Central memory CD8-positive, alpha-beta T cell (primary cell): ENCODE measurements at places on chromosomes 16 and 17.

GRCh38 chr16:28923231-28923587 lies 1.8 kb downstream of the RABEP2 start:
- peaks cover 21% of the 10 kb centered on the region for H3K4me1 ChIP-seq
- H3K36me3 ChIP-seq, result peaks cover 27% of the 10 kb centered on the region

DNA sequence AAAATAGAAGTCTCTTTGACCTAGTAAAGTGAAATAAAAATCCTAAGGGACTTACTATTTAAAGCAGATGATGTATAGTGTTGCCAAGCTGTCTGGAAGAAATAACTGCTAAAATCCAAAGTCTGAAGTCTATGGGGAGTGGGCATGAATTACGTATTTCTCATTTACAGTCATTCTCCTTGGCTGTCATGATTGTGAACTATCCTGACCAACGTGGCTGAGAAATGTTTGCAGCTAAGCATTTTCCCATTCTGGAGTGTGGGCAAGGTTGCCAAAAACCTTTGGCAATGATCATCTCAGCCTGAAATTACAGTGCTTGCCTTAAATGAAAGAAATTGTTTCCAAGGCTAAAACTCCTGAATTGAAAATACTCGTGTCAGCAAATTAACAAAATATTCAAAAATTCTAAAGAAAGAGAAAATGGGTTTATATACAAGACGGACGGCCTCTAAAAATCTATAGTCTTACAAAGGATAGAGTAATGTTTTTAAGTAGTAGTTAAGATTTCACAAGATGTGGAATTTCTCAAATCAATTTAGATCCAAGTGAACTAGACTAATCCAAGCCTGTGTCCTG lies 77.0 kb downstream of the CACNG1 start:
- no peak for DNase-seq
- H3K4me1 ChIP-seq, result peaks cover 8% of the 10 kb centered on the region
- H3K27ac ChIP-seq, result no peak overlapping the region
- H3K27me3 ChIP-seq, result no peaks in the 10 kb centered on the region
- H3K36me3 ChIP-seq, result peaks cover 57% of the 10 kb centered on the region

DNA sequence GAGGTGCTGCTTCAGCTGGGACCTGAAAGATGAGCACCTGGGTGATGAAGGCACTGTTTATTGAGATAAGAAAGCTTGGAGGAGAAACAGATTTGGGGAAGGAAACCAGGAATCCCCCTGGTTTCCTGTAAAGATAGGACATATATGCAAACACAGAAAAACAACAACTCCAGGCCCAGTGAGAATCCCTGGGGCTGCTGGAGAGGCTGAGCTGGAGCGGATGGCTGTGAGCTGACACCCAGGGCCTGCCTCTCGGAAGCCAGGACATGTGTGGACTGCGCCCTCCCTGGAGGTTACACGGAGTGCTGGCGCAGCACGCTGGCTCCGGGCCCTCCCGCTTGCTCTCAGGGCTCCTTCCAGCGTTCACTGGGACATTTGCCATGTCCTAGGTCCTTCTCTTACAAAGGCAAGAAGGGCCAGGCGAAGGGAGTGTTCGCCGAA lies 57.5 kb downstream of the CYB5B start:
- no peaks in the 10 kb centered on the region for H3K27me3 ChIP-seq
- H3K27ac ChIP-seq, result no peak overlapping the region
- DNase-seq, result no peak

- no peak overlapping the region for H3K27ac ChIP-seq
- H3K27me3 ChIP-seq, result peaks cover 10% of the 10 kb centered on the region
- H3K36me3 ChIP-seq, result peaks cover 2% of the 10 kb centered on the region
- no peak overlapping the region for H3K4me3 ChIP-seq
- DNase-seq, result no peak
Observed at GRCh38 chr16:26457095-26457494, 609.6 kb upstream of the C16orf82 start.

- DNase-seq, result no peak
- H3K4me1 ChIP-seq, result no peaks in the 10 kb centered on the region
- H3K27ac ChIP-seq, result no peak overlapping the region
Observed at GRCh38 chr17:58575511-58575910, 61.1 kb upstream of the MTMR4 start.

DNA sequence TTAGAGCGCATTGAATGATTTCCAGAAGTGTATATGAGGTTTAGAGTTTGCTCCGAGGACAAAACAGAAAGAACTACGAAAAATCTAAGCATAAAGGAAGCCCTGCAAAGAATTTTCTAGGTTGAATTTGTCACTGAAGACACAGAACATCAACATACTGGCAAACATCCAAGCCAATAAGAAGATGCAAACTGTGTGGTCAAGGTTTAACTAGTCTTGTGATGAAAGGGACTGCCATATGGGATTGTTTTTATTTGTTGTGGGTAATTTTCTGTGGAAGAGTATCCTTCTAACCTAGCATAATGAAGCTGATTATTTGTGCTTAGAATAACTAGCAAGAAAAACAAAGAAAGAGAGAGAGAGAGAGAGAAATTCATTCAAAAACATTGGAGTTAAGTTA lies 492.0 kb upstream of the ERCC4 start:
- no peaks in the 10 kb centered on the region for H3K4me1 ChIP-seq
- no peak for DNase-seq
- no peak overlapping the region for H3K4me3 ChIP-seq

DNA sequence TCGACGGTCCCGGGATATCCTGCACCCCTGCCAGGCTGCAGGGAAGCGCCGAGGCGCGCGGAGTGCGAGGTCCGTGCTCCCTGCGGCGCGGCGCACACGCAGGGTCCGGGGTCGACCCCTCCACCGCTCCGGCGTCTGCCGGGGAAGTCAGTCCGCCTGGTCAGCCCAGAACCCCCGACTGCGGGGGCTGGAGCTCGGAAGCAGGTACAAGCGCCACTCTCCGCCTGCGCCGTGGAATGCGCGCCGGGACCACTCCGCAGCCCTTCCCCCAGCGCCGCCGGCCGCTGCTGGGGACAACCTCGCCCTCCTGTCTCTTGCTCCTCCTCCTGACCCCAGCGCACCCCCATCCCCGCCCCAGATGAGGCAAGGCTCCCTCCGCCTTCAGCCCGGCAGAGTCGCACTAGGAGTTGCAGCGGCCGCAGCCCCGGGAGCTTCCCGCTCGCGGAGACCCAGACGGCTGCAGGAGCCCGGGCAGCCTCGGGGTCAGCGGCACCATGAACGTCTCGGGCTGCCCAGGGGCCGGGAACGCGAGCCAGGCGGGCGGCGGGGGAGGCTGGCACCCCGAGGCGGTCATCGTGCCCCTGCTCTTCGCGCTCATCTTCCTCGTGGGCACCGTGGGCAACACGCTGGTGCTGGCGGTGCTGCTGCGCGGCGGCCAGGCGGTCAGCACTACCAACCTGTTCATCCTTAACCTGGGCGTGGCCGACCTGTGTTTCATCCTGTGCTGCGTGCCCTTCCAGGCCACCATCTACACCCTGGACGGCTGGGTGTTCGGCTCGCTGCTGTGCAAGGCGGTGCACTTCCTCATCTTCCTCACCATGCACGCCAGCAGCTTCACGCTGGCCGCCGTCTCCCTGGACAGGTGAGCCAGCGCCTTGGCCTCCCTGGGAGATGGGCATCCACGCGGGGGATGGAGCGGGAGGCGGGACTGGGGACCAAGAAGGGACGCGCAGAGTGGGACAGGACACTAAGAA lies at the start of gene GALR2:
TSS of gene GALR2 (plus strand) at position 392 of the 974 bp plus-strand sequence. CDS start at position 495, 103 bp downstream.
- peaks cover 37% of the 10 kb centered on the region for H3K27me3 ChIP-seq
- H3K27ac ChIP-seq, result no peak within 1 kb of the TSS
- no peak for DNase-seq
- H3K4me3 ChIP-seq, result peak within 1 kb of the TSS; percentile 77
- H3K36me3 ChIP-seq, result peaks cover 18% of the 10 kb centered on the region

GRCh38 chr17:17768424-17769088 lies 68.2 kb downstream of the SREBF1 start:
- peaks cover 4% of the 10 kb centered on the region for H3K36me3 ChIP-seq
- peaks cover 14% of the 10 kb centered on the region for H3K4me1 ChIP-seq
- no peak for DNase-seq
- peak overlapping the region; percentile 64 for H3K27ac ChIP-seq

DNA sequence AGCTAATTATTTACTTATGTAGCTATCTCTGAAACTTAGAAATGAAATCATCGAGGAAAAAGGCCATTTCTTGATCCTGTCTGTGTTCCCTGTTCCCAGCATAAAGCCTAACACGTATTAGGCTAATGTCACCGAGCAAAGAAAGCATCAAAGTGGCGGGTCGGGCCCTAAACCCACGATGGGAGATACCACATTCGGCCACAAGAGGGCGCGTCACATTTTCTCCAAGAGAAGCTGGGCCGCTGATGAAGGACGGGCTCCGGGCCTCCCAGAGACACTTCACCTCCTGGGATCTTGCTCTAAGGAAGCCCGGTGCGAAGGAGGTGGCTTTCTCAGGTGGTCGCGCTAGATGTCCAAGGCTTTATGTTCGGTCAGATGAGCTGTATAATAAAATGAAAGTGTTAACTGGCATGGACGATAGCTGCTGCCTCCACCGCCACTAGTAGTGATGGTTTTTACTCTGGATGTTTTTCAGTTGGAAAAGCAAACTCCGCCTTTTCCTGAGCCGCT lies 853 bp upstream of the PDK2 start:
- H3K4me3 ChIP-seq, result peak overlapping the region; percentile 94
- peaks cover 49% of the 10 kb centered on the region for H3K4me1 ChIP-seq
- H3K27ac ChIP-seq, result peak overlapping the region; percentile 93
- DNase-seq, result peak; percentile 83
- peaks cover 23% of the 10 kb centered on the region for H3K36me3 ChIP-seq

GRCh38 chr17:75456039-75456416 lies 407 bp upstream of the TMEM94 start:
- peak overlapping the region; percentile 85 for H3K27ac ChIP-seq
- peak overlapping the region; percentile 91 for H3K4me3 ChIP-seq
- peaks cover 8% of the 10 kb centered on the region for H3K36me3 ChIP-seq

- no peak overlapping the region for H3K4me3 ChIP-seq
- peaks cover 1% of the 10 kb centered on the region for H3K36me3 ChIP-seq
- peaks cover 69% of the 10 kb centered on the region for H3K27me3 ChIP-seq
- H3K27ac ChIP-seq, result no peak overlapping the region
- no peak for DNase-seq
- peaks cover 15% of the 10 kb centered on the region for H3K4me1 ChIP-seq
Observed at GRCh38 chr17:6558932-6559752, 2.8 kb upstream of the PITPNM3 start.

GRCh38 chr17:66684731-66685130 lies 150.2 kb upstream of the CACNG5 start:
- H3K27ac ChIP-seq, result no peak overlapping the region
- no peak overlapping the region for H3K4me3 ChIP-seq
- peaks cover 3% of the 10 kb centered on the region for H3K36me3 ChIP-seq

DNA sequence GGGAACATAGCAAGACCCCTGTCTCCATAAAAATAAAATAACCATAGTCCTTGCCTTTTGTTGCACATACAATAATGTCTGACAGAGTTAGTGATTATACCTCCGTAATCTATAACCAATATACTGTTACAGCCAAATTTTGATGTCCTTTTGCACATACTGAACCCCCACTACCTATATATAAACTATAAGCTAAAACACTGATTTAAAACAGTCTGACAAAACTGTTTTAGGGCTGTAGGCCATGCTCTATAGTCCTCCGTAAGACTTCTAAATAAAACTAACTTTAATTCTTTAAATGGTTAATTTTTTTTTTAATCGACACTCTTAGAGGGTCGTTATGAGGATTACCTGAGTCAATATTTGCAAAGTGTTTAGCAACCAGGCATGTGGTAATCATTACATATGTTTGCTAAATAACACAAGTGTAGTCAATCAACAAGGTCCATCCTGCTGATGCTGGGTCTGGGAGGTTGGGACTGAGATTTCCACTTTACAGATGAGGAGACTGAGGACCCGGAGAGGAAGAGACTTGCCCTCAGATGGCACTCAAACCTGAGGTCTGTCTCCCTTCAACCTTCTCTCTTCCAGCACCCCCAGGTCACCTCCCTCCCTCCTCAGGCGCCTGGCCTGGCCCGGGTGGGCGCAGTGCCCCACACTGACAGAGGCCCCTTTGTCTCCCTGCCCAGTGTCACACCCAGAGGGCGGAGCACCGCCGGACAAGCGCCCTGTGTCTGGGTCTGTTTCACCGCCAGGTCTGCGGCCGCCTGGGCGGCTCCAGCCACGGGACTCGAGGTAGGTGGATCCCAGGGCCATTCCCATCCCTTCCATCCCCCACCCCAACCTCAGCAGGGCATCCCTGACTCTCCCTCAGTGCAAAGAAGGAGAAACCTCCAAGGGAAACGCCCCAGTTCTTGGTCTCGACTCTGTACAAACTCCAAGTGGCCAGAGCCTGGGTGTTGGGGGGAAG lies 10.3 kb downstream of the ZNF385C start:
- no peak for DNase-seq
- no peak overlapping the region for H3K4me3 ChIP-seq
- H3K27ac ChIP-seq, result no peak overlapping the region
- peaks cover 17% of the 10 kb centered on the region for H3K27me3 ChIP-seq
- H3K4me1 ChIP-seq, result no peaks in the 10 kb centered on the region
- H3K36me3 ChIP-seq, result no peaks in the 10 kb centered on the region

DNA sequence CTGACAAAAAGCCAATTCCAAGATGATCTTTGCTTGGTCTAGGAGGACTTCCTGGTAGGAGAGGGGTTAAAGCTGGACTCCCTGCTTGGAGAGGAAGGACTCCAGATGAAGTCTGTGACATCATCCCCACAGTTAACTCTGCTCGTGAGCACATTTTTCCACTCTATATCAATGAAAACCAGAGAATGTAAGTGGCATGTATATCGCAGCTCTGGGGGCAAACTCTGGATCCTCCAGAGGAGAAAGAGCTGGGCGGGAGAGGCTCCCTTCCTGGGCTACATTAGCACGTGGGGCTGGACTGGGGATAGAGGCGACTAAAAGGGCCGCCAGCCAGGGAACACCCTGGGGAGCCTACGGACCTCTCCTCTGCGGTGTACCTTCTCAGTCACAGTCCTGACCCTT lies 34.1 kb downstream of the HIC1 start:
- H3K4me3 ChIP-seq, result peak overlapping the region; percentile 89
- DNase-seq, result no peak
- no peaks in the 10 kb centered on the region for H3K27me3 ChIP-seq
- peaks cover 8% of the 10 kb centered on the region for H3K36me3 ChIP-seq

- H3K4me3 ChIP-seq, result no peak overlapping the region
- no peak for DNase-seq
- H3K4me1 ChIP-seq, result peaks cover 35% of the 10 kb centered on the region
- no peaks in the 10 kb centered on the region for H3K27me3 ChIP-seq
Observed at GRCh38 chr16:12091569-12092543, 115.3 kb downstream of the SNX29 start.

- H3K4me1 ChIP-seq, result peaks cover 5% of the 10 kb centered on the region
- DNase-seq, result no peak
Observed at GRCh38 chr16:78368121-78369102, 269.0 kb downstream of the WWOX start.

GRCh38 chr17:56815711-56816110 lies 18.0 kb downstream of the C17orf67 start:
- H3K27ac ChIP-seq, result no peak overlapping the region
- peaks cover 1% of the 10 kb centered on the region for H3K36me3 ChIP-seq
- no peaks in the 10 kb centered on the region for H3K4me1 ChIP-seq

DNA sequence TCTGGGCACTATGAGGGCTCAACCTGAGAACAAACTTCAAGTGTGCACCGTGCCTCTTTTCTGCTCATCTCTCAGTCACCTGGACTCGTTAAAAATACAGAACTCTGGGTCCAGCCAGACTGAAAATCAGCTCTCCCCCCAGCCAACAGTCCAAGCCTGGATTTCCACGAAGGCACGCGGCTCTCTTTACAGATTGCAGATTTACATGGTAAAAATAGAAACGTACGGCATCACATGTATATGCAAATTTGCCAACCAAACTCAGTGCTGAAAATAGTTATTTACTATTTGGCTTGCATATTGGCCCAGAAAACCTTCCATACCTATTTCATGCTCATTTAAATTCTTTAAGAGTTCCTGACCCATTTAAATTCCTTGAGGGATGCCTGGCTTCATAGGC lies 315.8 kb downstream of the MAF start:
- H3K27ac ChIP-seq, result no peak overlapping the region
- H3K27me3 ChIP-seq, result no peaks in the 10 kb centered on the region
- H3K4me3 ChIP-seq, result no peak overlapping the region
- H3K4me1 ChIP-seq, result peaks cover 58% of the 10 kb centered on the region
- H3K36me3 ChIP-seq, result peaks cover 2% of the 10 kb centered on the region
